Stimulated activated CD8-positive, alpha-beta memory T cell treated with anti-CD3 and anti-CD28 coated beads, Interleukin-4, amount 100 ng/mL, for 4 hours (primary cell): ENCODE measurements at places on chromosomes 16 and 17.
A peak's percentile ranks its signal among the peaks of the same experiment; 100 is the strongest.

GRCh38 chr16:86069736-86070298 lies 170.9 kb downstream of the IRF8 start:
- DNase-seq, result no peak

- no peak for DNase-seq
Observed at GRCh38 chr17:27456681-27457359, 572 bp downstream of the KSR1 start.

- DNase-seq, result no peak
Observed at GRCh38 chr17:62892870-62893338, 73.1 kb upstream of the TANC2 start.

GRCh38 chr17:17127730-17128291 lies 78.3 kb downstream of the PLD6 start:
- DNase-seq, result no peak

DNA sequence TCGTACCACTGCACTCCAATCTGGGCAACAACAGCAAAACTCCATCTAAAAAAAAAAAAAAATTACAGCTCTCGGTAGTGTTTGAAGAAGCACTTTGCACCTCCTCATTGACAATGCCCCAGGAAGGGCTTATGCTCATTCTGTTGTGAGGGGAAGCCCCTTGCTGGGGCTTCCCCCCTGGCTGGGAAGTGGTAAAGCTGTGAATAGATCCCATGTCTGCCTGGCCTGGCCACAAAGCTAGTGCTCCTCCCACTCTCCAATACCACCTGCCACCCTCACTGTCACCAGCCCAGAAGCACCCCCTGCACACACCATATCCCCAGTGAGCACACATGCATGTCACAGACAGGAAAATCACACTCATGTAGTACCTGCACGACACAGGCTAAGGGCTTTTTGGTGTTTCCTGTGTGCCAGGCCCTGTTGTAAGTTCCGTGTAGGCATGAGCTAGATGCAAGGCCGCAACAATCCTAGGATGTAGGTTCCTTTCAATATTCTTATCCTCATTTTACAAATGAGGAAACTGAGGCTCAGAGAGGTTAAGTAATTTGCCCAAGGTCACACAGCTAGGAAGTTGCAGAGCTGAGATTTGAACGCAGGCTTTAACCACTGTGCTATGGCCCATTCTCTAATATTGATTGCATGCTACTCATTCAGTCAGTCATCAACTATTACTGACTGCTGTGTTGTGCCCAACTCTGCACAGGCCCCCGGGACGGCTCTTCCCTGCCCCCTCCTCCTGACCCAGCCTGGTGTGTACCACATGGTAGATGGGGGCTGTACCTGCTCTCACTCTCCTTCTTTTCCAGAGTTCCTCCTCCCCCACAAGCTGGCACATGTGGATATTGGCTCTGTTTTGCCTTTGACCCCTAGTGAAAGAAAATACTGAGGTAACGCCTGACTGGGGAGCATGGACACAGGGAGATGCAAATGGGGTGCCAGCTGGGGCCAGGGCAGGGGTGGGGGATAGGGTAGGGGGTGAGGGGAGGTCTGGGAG lies 11.9 kb upstream of the COL1A1 start:
- no peak for DNase-seq

DNA sequence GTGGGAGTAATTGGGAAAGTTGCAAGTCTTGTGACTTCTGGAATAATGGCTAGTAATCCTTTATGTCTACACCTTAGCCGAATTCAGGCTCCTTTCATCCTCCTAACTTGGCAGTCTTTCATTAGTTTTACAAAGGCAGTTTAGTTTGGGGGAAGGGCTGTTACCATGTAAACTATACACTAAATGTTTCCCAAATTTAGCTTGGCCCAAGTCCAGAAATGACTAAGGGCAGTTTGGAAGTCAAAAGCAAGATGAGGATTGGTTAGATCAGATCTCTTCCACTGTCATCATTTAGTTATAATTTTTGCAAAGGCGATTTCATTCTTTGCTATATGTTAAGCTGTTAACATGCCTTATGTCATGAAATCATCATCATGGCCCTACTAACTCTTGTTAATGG lies 115.4 kb upstream of the CACNG3 start:
- DNase-seq, result no peak

GRCh38 chr16:177981-178667 lies 1.6 kb downstream of the HBA1 start:
- no peak for DNase-seq

- no peak for DNase-seq
Observed at GRCh38 chr17:73476890-73477350, 165.1 kb upstream of the CDC42EP4 start.

DNA sequence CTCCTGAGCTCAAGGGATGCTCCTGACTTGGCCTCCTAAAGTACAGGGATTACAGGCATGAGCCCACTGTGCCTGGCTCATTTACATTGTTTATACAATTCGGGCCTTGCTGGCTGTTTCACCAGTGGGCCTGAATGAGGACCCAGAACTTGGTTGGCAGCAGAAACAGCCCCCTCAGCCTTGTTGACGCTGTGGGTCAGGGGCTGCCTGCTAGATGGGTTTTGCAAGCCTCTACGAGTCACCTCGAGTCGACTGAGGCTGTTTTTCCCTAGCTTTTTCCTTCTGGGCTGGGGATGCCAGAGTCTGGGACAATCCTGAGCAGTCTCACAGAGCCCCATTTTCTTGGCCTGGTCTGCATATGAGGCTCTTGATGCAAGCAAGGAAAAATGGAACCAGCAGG lies 16.1 kb downstream of the PPL start:
- DNase-seq, result no peak

GRCh38 chr16:57042157-57043111 lies 49.9 kb upstream of the CPNE2 start:
- peak; percentile 58 for DNase-seq

DNA sequence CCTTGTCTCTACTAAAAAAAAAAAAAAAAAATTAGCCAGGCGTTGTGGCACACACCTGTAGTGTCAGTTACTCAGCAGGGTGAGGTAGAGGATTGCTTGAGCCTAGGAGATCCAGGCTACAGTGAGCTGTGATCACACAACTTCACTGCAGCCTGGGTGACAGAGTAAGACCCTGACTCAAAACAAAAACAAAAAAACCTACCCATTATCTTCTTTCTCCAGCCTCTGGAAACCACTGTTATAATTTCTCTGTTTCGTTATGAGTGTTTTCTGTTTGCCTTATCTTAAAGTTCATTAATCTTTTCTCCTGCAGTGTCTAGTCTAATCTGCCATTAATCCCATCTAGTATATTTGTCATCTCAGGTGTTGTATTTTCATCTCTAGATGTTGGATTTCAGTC lies 18.6 kb upstream of the CLTC start:
- DNase-seq, result no peak
